ENCODE measurements at places on chromosomes 13 and 19.

- no peak for DNase-seq
These were observed 559 bp upstream of the SLC1A5 start for GRCh38 chr19:46788968-46789338.

GRCh38 chr13:73018336-73018735 is 40.5 kb upstream of the KLF5 start:
- DNase-seq = no peak

DNA sequence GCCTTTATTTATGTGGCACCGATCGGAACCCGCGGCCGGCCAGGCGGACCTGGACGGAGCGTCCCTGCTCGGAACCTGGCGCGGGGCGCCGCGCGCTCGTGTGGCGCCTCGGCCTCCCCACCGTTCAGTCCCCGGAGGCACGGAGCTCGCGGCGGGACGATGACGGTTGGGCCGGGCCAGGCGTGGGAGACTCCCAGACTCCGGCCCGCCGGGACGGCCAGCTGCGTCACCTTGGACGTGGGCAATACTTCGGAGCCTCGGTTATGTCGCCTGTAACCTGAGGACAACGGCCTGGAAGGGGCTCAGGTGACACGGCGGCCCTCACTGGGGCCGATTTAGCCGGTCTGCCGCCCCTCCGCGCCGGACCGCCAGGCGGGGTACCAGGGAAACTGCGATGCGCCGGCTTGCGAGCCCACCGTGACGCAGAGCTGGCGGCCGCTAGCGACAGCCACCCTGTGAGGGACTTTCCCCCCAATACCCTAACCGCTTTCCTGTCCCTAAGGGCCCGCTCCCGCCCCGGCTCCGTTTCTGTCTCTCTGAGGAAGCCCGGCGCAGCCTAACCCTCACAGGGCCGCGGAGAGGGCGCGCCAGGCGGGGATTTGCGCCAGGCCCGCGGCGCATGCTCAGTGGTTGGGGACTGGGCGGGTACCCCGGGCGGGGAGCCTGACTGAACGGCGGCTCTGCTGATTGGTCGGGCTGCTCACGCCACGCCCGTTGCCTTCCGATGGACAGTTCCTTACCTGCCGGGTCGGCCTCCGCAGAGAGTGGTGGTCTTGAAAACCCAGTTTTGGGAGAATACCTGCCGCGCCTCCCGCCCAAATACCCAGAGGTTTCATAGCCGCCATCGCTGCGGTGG is 109.5 kb upstream of the DOCK9 start:
- DNase-seq = no peak

GRCh38 chr19:13938301-13939064 is at the start of gene PODNL1:
TSS of gene PODNL1 (minus strand) at chr19:13938417. CDS start at chr19:13938181, 236 bp downstream.
- DNase-seq = no peak

GRCh38 chr19:29866011-29866410 is 54.2 kb downstream of the CCNE1 start:
- DNase-seq = no peak

DNA sequence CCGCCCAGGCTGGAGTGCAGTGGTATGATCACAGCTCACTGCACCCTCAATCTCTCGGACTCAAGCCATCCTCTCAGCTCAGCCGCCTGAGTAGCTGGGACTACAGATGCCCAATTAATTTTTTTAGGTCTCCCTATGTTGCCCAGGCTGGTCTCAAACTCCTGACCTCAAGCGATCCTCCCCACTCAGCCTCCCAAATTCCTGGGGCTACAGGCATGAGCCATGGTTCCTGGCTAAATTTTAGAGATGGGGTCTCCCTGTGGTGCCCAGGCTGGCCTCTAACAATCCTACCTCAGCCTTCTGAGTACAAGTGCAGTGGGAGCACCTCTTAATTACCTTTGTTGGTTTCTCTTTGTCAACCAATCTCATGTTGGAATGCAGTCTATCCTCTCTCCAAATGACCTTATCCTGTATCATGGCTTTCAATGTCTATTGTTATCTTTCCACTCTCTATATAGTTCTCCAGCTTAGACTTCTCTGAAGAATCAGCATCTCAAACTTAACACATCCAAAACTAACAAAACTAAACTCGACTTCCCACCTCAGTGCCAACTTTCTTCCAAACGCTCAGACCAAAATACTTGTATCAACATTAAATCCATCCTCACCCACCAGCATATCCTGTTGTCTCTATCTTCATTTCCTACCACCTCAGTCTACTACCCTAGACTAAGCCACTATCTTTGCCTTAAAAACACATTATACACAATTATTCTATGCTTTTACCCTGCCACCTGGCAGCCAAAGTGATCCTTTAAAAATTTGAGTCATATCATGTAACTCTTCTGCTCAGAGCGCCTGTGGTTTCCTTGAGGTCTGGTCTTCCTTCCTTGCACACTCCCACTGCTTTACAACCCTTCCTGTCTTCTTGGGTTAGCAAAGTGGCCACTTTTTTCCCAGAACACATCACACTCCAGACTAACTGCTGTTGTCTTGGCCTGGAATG is 6.7 kb downstream of the TPT1 start:
- DNase-seq = peak; percentile 95

GRCh38 chr13:112441779-112442310 is 65.7 kb downstream of the SPACA7 start:
- no peak for DNase-seq

DNA sequence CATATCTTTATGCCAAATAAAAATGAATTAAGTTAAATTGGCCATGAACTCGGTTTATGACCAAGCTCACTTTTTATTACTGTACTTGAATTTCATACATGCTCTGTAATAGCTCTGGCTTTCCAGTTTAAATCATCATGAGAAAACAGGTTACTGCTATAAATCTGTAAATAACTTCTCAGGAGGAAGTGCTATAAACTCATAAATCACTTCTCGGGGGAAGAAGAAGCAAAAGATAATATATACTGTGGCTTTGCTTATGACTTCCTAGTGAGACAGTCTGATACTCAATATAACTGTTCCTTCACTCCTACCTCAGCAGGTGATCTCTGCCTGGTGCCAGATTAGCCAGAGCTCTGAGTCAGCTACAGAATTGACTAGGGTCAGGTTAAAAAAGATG is 12.5 kb downstream of the SUPT20H start:
- no peak for DNase-seq

DNA sequence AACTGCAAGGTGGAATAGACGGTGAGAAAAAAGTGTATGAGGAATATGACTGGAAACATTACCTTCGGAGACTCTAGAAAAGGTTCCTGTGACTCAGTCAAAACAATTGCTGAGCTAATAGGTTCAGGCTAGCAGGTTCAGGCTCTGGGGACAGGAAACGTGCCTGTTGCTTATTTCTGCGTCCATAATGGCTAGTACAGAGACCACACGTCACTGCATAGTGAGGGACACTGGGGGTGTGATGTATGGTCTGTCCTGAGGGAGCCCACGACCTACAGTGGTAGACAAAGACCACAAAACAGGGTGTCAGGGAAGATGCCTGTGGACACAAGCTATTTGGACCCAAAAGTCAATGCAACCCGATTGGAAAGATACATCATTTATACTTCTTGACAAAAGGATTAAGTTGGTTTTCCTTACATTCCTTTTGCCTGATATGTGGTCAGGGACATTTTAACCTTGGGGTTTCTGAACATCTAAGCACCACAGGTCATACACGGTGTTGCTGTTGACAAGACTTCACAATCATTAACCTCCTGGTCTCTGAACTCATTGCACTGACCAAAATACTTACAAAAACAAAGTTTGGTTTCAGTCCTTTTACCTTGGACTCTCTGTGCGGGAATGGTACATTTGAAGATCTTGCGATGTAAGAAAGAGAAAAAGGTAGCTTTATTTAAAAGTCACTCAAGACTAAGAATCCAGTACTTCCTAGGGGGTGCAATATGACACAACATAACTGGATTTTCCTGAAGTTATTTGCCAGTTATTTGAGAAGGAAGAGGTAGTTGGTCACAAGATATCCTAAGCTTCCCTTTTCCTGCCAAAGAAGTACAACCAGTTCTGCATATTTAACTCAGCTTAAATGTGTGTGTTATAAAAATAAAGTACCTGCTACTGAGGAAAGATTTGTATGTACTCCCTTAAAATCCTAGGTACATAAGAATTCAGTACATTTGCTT is 20.0 kb downstream of the CRYL1 start:
- no peak for DNase-seq

- DNase-seq = no peak
These were observed 84.5 kb upstream of the UFM1 start for GRCh38 chr13:38265132-38265497.

GRCh38 chr13:33721724-33722123 is 96.2 kb upstream of the RFC3 start:
- no peak for DNase-seq

GRCh38 chr13:31627097-31627845 is 112.1 kb upstream of the RXFP2 start:
- no peak for DNase-seq

- DNase-seq = no peak
These were observed 188.5 kb upstream of the UBL3 start for GRCh38 chr13:30038884-30039283.

GRCh38 chr19:49165111-49165750 is 7.6 kb downstream of the TRPM4 start:
- no peak for DNase-seq

DNA sequence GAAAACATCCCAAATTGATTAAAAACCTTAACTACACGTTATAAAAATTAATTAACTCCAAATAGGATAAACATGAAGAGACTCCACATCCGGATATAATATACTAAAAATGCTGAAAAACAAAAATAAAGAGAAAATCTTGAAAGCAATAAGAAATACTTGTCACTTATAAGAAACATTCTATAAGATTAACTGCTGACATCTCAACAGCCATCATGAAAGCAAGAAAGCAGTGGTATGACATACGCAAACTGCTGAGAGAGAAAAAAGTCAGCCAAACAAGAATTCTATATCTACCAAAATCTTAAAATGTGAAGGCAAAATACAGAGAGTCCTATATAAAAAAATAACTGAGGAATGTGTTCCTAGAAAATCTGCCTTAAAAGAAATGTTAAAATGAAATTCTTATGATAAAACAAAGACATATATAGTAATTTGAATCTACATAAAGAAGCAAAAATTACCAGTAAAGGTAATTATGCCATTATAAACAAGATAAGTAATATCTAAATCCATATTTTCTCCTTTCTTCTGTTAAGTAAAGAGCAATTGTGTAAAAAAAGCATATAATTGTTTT is 1851.1 kb downstream of the PCDH9 start:
- no peak for DNase-seq

DNA sequence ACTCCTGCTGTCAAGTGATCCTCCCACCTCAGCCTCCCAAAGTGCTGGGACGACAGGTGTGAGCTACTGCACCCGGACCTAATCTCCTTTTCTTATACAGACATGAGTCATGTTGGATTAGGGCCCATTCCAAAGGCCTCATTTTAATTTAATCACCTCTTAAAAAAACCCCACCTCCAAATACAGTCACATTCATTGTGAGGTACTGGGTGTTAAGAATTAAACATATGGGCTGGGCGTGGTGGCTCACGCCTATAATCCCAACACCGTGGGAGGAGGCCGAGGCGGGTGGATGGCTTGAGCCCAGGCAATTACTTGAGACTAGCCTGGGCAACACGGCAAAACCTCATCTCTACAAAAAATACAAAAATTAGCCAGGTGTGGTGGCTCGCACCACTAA is 46.6 kb downstream of the PIN1 start:
- no peak for DNase-seq

DNA sequence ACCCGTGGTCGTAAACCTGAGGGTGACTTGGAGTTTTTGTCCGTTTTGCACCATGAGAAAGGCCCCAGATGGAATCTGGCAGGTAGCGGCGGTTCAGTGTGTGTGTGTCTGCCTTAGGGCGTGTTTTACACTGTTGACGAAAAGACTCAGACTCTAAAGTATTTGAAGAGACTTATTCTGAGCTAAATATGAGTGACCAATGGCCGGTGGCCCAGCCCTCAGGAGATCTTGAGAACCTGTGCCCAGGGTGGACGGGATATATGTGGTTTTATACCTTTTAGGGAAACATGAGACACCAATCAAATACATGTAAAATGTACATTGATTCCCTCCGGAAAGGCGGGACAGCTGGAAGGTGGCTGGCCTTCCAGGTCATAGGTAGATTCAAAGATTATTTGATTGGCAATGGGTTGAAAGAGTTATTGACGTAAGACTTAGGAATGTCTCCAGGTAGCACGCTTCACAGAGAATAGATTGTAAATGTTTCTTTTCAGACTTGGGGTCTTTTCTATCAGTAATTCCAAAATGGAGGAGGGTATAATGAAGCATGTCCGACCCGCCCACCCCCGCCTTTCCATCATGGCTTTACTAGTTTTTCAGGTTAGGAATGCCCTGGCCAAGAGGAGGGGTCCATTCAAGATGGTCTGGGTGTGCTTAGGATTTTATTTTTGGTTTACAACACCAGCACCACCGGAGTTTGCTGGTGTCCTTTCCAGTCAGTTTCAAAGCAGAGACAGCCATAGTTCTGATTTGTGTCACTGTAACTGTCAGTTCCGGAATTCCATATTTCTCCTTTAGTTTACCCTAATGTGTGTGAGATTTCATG is 1.0 kb upstream of the ZNF529 start:
- DNase-seq = no peak

GRCh38 chr19:56141417-56141993 is 418 bp downstream of the ZNF444 start:
- DNase-seq = no peak

GRCh38 chr19:50419580-50420035 is 870 bp downstream of the SPIB start:
- DNase-seq = no peak

- no peak for DNase-seq
These were observed 126.2 kb upstream of the FNDC3A start for GRCh38 chr13:48849515-48849914.

DNA sequence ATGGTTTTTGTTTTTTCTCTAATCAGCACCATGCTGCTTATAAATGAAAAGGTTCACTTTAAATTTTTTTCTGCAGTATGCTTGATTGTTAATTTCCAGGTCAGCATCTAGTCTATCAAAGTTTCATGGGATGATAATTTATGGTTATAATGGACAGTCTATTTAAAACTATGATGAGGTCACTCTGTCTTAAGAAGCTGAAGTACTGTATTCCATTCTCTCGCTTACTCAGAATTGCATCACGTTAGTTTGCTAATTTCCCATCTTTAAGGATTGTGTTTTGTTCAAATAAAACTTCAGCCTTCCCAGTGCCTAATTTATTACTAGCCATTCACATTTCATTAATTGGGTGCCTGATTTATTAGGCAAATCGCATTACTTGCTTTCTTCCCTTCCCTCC is 94.3 kb downstream of the GPC6 start:
- DNase-seq = no peak

- no peak for DNase-seq
These were observed 968.8 kb downstream of the TUBA3C start for GRCh38 chr13:18212873-18213272.

GRCh38 chr19:848386-848921 is 3.6 kb upstream of the ELANE start:
- no peak for DNase-seq

GRCh38 chr19:15126131-15126910 is 19.1 kb downstream of the SYDE1 start:
- DNase-seq = no peak

DNA sequence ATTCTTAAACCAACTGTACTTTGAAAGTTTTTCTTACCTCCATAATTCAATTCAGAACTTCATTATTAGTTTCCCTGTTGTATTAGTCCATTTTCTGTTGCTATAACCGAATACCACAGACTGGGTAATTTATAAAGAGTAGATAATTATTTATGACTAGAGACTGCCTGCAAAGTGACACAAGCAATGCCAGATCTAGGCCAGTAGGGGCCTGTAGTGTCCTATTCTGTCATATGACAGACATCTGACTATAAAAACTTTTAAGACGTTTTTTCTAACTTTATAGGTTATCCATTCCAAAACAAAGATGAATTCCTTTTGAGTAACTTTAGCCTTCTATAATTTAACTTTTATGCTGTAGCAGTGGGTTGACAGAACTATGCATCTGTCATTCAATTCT is 2783.8 kb downstream of the PCDH9 start:
- no peak for DNase-seq

Data from bone marrow (tissue), 2 donors.